CD8-positive, alpha-beta memory T cell (primary cell): ENCODE measurements at places on chromosomes 5 and 9. TPM values are rescaled to one million over a fixed set of nuclear protein-coding genes. Genes with fewer than 3 reads are reported as not detected.

GRCh38 chr5:38319491-38319890 lies 61.1 kb downstream of the EGFLAM start:
- no peak overlapping the region for H3K4me3 ChIP-seq
- H3K27ac ChIP-seq = no peak overlapping the region
- no peak for DNase-seq
- H3K36me3 ChIP-seq = no peaks in the 10 kb centered on the region
- H3K4me1 ChIP-seq = no peaks in the 10 kb centered on the region

DNA sequence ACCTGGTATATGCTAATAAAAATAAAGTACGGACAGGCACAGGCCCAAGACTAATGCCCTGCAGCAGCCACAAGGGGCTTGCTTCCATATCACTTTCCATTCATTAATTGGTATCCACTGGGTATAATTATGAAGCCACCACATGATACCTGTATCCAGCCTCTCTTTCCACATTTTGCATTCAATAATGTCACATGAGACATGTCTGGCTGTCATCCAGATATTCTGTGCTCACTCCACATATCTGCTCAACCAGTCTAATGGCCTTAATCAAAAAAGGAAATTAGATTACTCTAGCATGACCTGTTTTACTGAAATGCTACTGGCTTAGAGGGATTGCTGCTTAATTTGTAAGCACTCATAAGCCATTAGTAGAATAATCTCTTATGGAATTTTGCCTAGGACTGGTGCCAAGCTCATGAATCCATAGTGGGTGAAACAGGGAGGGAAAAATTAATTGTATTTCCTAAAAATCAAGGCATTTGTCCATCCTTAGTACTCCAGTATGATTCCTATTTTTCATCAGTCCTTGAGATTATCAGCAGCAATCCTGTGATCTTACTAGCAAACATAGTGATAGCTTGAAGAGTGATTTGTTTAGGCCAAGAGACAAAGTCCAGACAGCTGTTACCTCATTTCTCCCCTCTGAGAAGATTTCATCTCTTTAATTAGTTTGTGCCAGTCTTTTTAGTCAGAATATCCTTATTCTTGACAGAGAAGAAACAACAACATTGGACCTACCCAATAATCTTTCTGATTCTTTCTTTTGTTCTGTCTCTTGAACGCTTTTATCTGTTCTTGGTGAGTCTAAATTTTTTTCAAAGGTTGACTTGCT lies 119.2 kb upstream of the ABCA1 start:
- no peak for DNase-seq
- H3K4me3 ChIP-seq = no peak overlapping the region
- H3K4me1 ChIP-seq = peaks cover 13% of the 10 kb centered on the region
- no peaks in the 10 kb centered on the region for H3K27me3 ChIP-seq

- peak within 1 kb of the TSS; percentile 40 for H3K4me3 ChIP-seq
- DNase-seq = peak; percentile 17
- H3K36me3 ChIP-seq = no peaks in the 10 kb centered on the region
- H3K27ac ChIP-seq = no peak within 1 kb of the TSS
Observed at GRCh38 chr9:6645355-6646292, at the start of gene GLDC. Gene GLDC (minus strand): TSS chr9:6645729. CDS start chr9:6645499, 230 bp downstream.

GRCh38 chr5:168766426-168766700 lies 187.2 kb upstream of the PANK3 start:
- no peaks in the 10 kb centered on the region for H3K4me1 ChIP-seq
- no peaks in the 10 kb centered on the region for H3K36me3 ChIP-seq
- no peaks in the 10 kb centered on the region for H3K27me3 ChIP-seq
- H3K4me3 ChIP-seq = no peak overlapping the region

- H3K27me3 ChIP-seq = no peaks in the 10 kb centered on the region
- no peaks in the 10 kb centered on the region for H3K36me3 ChIP-seq
- no peak overlapping the region for H3K27ac ChIP-seq
- no peak overlapping the region for H3K4me3 ChIP-seq
Observed at GRCh38 chr5:113269023-113269997, 165.5 kb downstream of the TSSK1B start.

DNA sequence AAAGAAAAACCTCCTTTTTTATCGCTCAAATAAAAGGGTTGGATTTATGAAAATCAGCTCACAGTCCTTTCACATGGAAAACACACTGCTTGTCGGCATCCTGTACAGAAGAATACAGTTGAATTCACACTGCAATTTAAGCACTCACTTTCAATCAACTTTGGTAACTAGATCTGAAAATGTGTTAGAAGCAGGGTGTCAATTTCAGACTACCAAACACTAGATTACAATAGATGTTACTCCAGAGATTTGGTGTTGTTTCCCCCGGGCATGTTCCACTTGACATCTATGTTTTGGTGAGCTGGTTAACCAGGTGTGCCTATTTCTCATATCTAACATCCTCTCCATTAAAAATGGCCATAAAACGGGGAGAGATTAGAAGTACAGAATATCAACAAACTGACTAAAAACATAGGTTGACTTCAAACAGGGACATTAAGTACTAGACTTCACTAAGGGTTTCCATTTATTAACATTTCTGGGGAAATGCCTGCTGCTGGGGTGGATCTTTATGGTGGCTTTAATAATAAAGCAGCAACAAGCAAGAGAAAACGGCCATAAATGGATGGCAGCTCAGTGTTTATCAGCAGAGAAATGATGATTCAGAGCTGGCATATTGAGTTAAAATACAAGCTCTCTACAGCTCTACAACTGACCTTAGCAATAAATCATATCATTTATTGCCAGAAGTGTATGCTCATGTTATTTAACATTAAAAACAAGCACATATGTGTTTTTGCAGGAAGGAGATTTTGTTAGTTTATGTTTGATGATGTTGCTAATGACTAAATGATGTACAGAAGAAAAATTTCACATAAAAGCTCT lies 158.8 kb downstream of the SLF1 start:
- no peak overlapping the region for H3K27ac ChIP-seq
- no peaks in the 10 kb centered on the region for H3K4me1 ChIP-seq
- H3K27me3 ChIP-seq = no peaks in the 10 kb centered on the region
- DNase-seq = no peak

PCDHB6 gene
- not detected for total RNA-seq

RPL12 gene
- total RNA-seq = 1,549 TPM

DNM1 gene
- 0.26 TPM for total RNA-seq

SMIM33 gene
- 0.28 TPM for total RNA-seq
